ENCODE measurements at places on chromosomes 2 and 18.

DNA sequence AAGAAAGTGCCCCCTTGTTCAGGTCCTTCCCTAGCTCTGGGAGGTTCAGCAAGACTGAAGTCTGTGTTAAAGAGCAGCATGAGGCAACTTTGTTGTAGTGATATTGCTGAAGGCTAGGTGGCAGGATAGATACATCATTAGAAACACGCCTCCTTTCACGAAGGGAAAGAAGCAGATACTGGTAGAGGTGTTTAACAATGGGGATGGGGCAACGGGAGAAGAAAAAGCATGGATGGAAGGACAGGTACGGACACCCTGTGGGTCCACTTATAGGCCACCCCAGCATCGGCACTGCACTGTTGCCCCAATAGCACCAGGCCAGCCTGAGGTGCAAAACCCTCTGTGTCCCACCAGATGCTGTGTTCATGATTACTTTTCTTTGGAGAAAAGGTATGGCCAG lies 3.5 kb upstream of the IGFBP5 start:
- no peak for DNase-seq

- DNase-seq = no peak
Observed at GRCh38 chr18:3044931-3045698, 32.2 kb upstream of the LPIN2 start.

DNA sequence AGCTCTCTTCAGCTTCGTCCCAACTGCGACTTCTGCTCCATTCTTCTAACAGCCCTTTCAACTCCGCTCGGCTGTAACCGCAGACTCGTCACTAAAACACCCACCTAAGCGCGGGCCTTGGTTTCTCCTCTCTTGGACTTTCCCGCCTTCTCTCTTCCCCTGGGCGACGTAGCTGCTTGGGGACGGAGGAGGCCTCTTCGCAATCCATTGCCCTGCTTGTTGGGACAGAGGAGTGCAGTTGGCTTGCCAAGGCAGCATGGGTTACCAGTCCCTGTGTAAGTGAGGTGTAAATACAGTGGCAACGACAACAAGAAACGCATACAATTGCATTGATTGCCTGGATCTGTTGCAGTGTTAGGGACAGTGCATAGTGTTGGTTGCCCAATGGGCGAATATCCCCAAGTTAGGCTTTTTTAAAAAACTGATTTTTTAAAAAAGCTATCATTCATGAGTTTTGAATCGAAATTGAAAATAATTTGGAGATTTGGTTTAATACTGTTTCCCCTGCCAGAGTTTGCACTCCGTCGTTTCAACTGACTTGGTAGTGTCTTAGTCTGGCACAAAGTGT lies 484 bp upstream of the DARS1 start:
- no peak for DNase-seq

- DNase-seq = no peak
Observed at GRCh38 chr2:220353897-220354296, 726.5 kb downstream of the SLC4A3 start.

- no peak for DNase-seq
Observed at GRCh38 chr2:39469807-39470206, 32.7 kb upstream of the MAP4K3 start.

GRCh38 chr2:37287966-37288365 lies 36.7 kb downstream of the PRKD3 start:
- no peak for DNase-seq

DNA sequence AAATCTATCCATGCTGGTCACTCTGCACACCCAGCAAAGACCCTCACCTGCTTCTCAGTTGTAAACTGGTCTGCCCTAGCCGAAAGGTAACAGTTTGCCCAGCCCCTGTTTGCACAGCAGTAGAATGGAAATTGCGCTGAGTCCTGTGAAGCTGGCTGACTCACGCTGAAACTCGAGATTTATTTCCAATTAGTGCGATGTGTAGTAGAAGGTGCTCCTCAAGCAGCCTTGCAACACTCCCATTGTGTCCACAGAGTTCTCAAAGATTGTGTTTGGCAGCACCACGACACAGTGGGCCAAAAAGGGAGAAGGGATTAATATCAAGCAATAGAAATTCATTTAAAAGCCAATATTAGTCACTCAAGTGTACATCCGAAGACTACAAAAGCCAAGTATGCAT lies 21.7 kb upstream of the APCDD1 start:
- DNase-seq = no peak

DNA sequence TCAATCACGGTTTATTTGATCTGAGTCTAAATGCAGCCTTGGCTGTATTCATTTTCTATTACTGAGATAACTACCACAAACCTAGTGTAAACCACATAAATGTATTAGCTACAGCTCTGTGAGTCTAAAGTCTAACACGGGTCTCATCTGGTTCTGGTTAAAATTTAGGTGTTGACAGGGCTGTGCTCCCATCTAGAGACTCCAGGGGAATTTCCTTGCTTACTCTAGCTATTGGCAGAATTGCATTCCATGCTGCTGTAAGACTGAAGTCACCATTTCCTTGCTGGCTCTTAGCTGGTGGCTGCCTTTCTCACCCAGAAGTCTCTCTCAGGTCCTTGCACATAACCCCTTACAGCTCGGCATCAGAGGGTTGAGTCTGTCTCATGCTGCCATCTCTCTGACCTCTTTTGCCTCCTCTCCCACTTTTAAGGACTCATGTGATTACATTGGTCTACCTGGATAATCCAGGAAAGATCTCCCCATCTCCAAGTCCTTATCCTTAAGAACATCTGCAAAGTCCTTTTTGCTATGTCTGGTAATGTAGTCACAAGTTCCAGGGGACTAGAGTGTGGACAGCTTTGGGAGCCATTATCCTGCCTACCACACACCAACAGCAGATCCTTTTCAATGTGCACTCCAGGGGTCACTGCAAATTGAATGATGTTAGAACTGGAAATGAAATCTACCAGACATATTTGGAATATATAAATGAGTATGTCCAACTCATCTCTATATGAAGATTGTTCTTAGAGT lies 207.0 kb upstream of the AGAP1 start:
- DNase-seq = no peak

GRCh38 chr2:42827647-42828486 lies 35.5 kb upstream of the HAAO start:
- peak; percentile 91 for DNase-seq

- DNase-seq = no peak
Observed at GRCh38 chr2:60515721-60516226, 37.7 kb downstream of the BCL11A start.

DNA sequence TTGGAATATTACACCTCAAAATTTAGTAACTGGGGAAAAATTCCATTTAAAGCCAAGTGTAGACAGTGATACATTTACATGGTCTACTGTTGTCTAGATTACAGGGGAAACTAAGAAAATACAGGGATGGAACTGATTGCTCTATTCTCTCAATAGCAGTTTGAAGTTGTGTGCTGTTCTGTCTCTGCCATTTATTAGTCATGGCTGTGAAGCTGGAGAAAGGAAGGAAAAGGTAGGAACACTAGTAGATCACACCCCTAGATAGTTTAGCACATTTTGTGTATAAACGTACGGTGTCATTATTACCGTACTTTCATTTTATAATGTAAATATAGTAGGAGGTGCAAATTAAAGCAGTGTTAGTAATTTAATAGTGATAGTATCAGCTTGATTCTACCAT lies 170.5 kb downstream of the PHLPP1 start:
- no peak for DNase-seq

- no peak for DNase-seq
Observed at GRCh38 chr2:200742426-200742825, 69.3 kb upstream of the BZW1 start.

DNA sequence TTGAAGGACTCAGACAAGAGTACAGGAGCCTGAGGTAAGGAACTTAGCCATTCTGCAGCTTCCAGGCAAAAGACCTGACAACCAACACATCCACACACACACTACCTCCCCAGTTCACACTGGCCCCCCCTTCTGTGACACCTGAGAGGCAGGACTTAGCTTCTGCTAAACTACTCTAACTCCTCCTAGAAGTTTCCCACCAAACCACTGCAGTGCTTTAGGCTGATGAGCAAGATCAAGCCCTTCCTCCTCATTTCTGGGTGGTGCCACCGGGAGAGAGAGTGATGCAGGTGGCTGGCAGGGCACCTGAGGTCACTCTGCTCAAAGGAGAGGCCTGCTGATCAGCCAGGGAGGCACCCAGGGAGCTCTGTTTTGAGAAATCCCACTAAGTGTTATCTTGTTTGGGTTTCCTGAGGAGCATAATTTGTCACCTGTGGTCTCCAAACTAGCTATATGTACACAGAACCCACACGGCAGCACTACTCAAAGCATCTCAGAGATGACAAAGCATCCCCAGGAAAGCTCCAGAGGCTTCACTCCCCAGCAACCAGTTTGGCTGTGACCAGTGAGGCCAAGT lies 188.4 kb downstream of the MYO5B start:
- no peak for DNase-seq

DNA sequence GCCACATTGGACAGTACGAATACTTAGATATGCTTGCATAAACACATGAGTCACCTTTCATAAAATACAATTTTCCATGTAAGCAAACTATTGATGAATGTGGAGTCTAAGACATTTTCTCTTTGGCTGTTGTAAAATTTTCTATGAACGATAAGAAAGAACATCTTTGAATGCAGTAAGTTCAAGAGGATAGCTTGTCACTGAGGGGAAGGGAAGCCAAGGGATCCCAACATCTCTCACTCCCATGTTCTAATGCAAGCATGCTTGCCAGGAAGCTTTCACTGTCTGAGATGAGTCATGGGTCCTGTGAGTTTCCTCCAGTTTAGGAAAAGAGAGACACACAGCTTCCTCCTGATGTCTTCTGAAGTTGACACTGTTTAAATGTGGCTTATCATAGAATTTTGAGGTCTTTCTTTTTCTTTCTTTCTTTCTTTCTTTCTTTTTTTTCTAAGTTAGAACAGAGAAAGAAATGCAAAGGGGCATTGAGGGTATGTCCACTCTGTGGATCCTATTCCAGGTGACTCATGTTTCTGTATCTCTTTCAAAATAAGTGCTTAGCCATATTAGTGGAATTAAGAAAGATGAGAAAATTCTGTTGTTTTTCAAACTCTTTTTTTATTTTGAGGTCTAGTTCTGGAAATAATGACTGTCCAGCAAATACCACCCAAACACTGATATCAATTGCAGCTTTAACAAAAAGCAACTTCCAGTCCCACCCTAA lies 146.6 kb downstream of the RDH14 start:
- DNase-seq = no peak

GRCh38 chr18:23248826-23249225 lies 113.5 kb downstream of the CABLES1 start:
- DNase-seq = no peak

GRCh38 chr2:85935746-85936208 lies 47.0 kb upstream of the ST3GAL5 start:
- DNase-seq = no peak

DNA sequence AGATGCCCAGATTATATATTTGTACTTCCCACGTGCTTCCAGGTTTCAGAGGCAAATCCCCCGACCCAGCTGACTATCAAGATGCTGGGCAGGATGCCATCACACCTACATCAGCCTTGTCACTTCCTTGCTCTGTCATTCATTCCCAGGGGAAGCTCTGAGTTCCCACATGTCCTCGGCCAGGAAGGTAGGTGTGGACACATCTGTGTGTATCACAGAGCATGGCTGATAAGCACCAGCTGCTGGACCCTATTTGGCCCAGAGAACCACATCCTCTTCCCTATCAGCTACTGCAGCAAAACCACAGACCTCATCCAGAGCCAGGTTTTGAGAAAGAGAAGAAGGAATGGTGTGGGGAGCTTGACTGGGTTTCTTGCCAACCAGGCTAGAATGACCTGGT lies 31.9 kb upstream of the ITGA6 start:
- DNase-seq = no peak

- no peak for DNase-seq
Observed at GRCh38 chr18:8153887-8154583, 455.2 kb upstream of the RAB12 start.

- no peak for DNase-seq
Observed at GRCh38 chr2:70891572-70892357, 43.9 kb upstream of the ATP6V1B1 start.

GRCh38 chr2:218816561-218817011 lies 15.0 kb downstream of the PRKAG3 start:
- no peak for DNase-seq

DNA sequence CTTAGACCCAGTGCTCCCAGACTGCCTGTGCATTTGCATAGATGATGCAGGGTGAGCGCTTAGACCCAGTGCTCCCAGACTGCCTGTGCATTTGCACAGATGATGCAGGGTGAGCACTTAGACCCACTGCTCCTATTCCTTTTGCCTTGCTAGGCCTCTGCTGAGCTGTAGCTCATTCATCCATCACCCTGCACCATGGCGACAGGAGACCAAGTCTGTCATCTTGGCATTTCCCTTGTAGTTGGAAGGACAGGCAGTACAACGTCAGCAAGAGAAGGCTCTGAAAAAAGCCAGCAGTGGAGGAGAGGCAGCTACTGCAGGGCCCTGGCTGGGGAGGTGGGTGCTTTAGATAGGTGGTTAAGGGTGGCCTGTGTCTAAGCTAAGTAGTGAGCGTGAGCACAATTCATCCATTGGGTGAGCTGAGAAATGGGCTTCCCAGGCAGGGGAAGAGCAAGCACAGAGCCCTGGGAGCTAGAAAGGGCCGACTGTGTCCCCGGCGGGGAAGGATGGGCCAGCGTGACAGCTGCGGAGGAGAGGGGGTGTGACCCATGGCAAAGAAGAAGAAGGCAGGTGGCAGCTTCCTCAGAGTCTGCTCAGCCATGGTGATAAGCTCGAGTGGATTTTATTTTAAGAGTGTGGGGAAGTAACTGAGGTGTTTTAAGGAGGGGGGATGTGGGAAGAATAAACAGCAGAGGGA lies 108.8 kb downstream of the LPIN1 start:
- DNase-seq = no peak

GRCh38 chr2:149799013-149799705 lies 211.6 kb upstream of the MMADHC start:
- DNase-seq = no peak

- no peak for DNase-seq
Observed at GRCh38 chr2:38581193-38582147, 21.3 kb downstream of the HNRNPLL start.

DNA sequence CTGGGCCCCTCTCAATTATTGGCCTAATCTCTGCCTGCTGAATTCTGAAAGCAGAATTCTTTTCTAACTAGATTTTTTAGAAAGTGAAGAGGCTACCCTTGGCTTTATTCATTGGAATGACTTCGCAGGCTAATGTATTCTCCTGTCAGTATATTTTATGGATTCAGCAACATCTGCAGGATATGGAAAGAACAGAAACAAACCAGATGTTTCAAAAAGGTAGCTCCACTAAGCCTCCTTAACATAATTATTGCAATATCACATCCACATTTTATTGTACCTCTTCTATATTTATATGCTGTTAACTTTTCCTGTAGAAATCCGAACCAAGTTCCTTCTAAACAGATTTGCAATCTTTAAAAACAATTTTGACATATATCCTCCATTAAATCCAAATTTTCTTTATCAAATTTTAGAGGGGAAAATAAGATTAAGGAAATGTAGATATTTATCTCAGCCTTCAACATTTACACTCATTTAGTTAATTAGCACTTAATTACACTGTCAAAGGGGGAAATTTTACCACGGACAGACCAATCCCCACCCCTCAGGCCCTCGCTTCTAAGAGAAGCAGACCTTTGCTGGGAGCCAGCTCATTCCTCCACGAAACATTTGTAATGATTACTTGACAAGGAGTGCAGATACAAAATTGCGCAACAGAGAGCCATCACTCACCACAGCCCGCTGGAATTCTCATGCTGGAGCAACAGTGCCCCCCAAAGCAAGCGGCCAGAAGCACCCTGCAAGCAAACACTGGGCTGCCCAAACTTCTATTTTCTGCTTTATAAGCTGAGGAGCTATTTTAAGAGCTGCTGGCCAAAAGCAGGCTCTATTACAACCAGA lies 253.4 kb downstream of the ETAA1 start:
- peak; percentile 80 for DNase-seq

GRCh38 chr2:15031745-15032240 lies 399.3 kb downstream of the LRATD1 start:
- DNase-seq = no peak

All from ecto neural progenitor cell (in vitro differentiated cells).